ENCODE measurements at places on chromosomes 2 and 18.
A peak's percentile ranks its signal among the peaks of the same experiment; 100 is the strongest.

DNA sequence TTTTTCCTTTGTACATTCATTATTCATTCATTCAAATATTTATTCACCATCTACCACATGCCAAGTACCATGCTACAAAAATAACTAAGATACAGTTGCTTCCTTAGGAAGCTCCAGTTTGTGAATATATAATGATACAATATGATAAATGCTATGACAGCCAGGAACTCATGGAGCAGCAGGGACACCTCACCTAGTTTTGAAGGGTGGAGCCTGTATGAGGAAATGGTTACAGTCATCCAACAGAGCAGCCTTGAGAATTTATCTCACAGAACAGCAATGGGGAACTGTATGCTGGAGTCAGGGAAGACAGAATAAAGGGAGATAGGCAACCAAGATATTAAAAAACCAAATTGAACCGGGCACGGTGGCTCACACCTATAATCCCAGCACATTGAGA is 124.0 kb downstream of the OSBPL1A start:
- DNase-seq, result no peak

DNA sequence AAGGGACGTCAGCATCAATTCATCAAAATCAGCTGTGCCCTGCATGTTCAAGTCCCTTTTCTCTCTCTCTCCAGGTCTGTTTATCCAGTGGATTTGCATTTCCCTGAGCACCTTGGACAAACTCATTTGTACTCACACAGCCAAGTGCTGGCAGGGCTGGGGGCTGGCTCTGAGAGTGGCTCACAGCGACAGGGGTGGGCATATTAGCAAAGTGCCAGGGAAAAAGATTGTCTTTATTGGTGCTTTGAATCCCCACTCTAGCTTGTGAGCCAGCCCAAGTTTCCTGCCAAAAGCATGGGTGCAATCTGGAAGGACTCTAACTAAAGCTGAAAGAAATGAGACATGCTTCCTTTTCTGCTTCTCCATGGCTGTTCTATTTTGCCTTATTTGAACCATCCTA is 56.6 kb downstream of the ACOXL start:
- DNase-seq, result no peak

- no peak for DNase-seq
Observed at GRCh38 chr2:82098617-82099016, 1794.1 kb upstream of the LRRTM1 start.

DNA sequence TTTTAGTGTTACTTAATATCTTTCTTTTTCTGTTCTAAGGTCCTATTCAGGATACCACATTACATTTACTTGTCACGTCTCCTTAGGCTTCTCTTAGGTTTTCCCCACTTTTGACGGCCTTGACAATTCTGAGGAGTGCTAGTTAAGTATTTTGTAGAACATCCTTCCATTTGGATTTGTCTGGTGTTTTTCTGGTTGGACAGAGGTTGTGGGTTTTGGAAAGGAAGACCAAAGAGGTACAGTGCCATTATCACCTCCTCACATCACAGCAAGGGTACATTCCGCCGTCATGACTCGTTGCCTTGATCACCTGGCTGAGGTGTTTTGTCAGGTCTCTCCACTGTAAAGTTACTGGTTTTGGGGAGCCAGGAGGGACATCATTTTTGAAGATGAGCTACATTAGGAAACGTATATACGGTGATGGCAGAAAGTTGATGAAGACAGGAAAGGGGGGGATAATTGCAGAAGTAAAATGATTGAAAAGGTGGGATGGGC is 88.4 kb upstream of the TMEM247 start:
- no peak for DNase-seq

DNA sequence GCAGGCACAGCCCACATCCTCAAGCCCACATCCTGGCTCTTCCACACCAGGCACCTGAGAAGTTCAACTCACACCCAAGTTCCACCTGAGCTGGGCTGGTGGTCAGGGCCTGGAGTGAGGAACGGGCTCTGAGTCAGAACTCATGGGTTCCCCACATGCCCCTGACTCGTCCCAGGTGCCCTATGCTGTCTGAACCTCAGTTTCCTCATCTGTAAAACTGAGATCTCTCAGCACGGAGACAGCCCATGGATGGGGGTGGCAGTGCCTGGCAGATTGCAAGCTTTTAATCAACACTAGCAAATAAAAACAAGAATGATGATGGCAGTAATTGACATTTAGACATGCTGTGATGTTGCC is 307.8 kb downstream of the NDUFA10 start:
- no peak for DNase-seq

GRCh38 chr18:50644807-50645206 is 84.9 kb downstream of the MAPK4 start:
- DNase-seq, result no peak

- DNase-seq, result no peak
Observed at GRCh38 chr2:215811409-215812345, 201.7 kb downstream of the MREG start.

- no peak for DNase-seq
Observed at GRCh38 chr2:227473122-227473461, 1.1 kb downstream of the AGFG1 start.

- DNase-seq, result peak; percentile 67
Observed at GRCh38 chr2:217434180-217434975, 568.4 kb downstream of the TNS1 start.

DNA sequence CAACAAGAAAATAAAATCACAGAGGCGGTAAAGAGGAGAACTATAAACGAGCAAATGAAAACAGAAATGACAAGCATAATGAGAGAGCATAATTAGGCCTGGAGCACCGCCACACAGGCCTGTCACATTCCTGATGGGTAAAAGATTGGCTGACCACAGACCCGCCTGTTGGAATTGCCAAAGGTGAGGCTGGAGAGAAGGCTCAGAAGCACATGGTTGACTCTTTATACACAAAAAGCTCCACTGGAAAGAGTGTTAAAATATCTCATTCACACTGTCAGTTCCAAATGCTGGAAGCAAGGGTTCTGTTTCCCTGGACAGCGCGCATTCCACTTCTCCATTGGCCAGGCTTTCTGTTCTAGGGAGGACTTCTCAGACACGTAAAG is 5.9 kb upstream of the LGALSL start:
- DNase-seq, result no peak

- DNase-seq, result no peak
Observed at GRCh38 chr2:107374249-107374648, 452.4 kb upstream of the RGPD4 start.

GRCh38 chr18:43422518-43422917 is 145.2 kb upstream of the SYT4 start:
- DNase-seq, result no peak

DNA sequence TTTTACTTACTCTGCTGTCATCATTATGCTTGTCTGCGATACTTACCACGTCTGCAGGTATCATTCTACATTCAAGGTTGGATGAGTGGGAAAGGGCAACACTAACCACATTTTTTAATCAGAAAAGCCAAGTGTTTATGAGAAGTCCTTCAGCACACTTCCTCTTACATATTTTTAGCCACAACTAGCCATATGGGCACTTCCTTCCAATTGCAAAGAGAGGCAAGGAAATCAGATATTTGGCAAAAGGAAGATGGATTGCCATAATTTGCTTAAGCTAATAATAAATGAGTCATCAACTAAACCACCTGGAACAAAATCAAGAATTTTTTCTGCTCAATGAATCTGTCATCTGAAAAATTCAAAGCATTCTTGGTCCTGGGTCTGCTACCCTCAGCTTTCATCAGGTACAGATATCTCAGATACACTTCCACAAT is 16.7 kb upstream of the MRO start:
- DNase-seq, result peak; percentile 84

GRCh38 chr2:18637196-18637595 is 47.8 kb upstream of the NT5C1B start:
- no peak for DNase-seq

DNA sequence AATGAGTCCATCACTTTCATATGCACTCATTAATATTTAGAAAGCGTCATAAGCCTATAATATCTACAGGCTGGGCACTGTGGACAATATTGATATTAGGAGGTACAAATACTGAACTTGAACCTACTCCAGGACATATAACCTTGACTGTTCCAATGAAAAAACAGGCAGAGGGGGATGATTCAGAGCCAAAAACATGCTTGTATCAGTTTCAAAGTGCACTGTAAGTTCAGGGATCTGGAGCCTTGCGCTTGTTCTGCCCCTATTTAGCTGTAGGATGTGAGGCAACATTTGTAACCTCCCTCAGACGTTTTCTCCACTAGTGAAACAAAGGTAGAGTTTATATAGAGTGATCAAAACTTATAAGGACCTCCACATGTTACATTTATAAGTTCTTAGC is 246.1 kb upstream of the GYPC start:
- no peak for DNase-seq

GRCh38 chr2:227862227-227862740 is 9.1 kb upstream of the DAW1 start:
- DNase-seq, result peak; percentile 79

DNA sequence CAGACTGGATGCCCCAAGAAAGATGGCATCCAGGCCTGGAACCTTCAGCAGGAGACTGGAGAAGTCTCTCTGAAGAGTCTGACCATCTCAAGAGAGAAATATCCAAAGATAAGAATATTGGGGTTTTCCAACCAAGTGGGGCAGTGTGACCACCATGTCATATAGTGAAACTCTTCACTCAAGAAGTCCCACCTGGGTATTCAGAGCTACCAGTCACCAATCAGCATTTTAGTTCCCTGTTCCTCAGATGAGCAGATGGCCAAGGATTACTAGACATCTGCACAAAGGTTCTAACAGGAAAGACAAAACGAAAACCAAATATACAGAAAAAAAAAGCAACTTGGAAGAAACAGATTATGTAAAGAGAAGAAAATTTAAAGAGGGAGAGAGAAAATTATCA is 38.5 kb upstream of the CXCR4 start:
- no peak for DNase-seq

- DNase-seq, result no peak
Observed at GRCh38 chr2:19021100-19021476, 337.3 kb downstream of the OSR1 start.

DNA sequence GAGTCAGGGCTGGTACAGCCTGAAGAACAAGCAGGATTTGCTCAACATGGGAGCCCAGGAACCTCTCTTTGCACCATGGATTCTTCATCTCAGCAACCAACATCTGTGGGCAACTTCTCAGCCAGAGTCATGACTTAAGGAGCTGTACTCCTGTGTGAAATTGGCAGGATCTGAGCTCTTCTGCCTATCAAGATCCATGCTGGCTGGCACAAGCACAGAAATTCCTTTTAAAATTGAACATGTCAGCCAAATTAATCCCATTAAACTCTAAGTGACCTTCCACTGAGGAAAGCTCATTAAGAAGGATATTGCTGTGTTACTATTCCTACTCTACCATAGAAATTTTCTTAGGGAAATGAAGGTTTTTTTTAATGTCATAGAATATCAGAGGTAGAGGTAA is 110.5 kb upstream of the SCG2 start:
- no peak for DNase-seq

DNA sequence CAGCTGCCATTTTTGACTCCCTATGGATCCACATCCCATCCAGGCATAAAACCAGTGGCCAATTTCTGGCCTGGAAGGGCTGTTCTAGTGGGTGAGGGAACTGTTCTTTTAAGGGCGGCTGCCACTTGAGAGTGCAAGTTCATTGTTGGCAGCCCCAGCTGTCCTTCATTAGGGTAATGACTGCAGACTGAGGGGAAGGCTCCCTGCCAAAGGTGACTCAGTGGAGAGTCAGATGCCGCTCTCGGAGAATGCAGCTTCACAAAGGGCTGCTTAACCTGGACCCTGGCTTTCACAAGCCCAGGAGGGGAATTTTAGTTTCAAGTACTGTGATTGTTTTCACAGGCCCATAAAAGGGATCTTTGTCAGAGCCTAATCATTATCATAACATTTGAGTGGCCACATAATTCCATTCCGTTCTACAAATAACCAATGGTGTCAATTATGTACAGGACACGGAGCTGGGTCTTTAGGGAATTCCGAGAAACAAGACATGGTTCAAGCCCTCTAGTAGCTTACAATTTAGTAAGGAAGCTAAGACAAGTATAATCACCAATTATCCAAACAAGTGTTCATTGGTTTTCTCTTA is 235.7 kb downstream of the CDCA7 start:
- DNase-seq, result peak; percentile 93

- no peak for DNase-seq
Observed at GRCh38 chr2:201858281-201859184, 52.2 kb downstream of the CDK15 start.

DNA sequence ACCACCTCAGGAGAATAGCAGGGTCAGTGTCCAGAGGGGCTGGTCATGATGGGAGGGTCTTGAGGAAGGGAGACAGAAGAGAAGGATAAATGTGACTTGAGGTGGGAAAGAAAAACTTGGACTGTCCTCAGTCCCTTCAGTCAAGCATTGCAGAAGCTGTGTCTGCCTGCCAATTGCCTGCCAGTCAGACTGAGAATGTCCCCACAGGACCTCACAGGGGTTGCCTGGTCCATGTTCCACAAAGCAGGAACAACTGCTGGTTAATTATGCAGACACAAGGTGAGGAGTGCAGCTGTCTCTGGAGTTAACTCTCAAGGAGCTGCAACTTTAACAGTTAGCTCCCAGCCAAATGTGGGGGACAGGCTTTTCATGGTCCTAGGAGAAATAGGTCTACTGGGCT is 75.7 kb downstream of the TRIM43 start:
- DNase-seq, result no peak

DNA sequence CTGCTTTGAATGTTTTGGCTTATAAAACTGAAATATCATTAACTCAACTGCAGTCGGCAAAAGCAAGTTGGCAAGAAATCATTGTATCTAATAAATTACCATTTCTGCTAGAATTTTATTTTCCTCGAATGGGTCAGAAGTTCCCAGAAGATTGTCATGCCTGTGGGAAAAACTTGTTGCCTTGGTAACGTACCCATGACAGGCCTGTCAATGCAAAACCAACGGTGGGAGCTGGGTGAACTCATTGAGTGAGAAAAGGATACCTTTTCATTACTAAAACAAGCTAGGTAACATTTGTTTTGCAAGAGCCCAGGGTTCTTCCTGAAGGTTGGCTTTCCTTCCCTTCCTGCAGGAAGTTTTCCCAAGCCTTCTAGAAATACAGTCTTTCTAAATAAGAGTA is 9.5 kb downstream of the PLB1 start:
- DNase-seq, result no peak

DNA sequence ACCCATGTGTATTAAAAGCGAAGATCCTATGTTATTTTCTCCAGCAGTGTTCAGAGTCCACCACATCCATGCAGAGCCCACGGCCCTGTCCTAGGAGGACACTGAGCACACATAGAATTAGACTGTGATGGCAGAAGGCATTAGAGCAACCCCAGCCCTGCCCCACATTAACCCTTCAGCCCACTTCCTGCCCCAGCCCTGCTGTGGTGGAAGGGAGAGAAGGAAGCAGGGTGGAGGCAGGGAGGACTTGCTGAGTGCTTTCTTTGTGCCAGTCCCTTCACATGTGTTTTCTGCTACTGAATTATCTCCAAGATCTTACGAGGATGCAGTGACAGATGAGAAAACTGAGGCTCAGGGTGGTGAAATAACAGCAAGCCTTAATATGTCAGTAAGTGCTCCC is 339.0 kb downstream of the SMAD2 start:
- DNase-seq, result no peak

DNA sequence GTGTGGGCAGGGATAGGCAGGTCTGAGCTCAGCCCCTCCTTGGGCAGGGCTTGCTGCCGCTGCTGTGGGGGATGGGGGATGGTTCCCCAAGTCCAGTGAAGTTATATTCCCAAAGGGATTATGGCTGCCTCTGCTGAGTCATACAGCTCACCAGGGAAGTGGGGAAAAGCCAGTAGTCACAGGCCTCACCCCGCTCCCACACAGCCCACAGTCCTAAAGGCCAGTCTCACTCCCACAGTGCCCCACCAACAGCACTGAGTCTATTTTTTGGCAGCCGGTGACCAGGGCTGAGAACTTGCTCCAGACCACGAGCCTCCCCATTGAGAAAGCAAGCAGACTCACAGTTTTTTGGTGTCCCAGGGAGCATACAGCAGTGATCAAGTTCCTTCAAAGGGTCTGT is 173.3 kb downstream of the OSR1 start:
- DNase-seq, result no peak
